ENCODE measurements at places on chromosomes 12 and 14.

DNA sequence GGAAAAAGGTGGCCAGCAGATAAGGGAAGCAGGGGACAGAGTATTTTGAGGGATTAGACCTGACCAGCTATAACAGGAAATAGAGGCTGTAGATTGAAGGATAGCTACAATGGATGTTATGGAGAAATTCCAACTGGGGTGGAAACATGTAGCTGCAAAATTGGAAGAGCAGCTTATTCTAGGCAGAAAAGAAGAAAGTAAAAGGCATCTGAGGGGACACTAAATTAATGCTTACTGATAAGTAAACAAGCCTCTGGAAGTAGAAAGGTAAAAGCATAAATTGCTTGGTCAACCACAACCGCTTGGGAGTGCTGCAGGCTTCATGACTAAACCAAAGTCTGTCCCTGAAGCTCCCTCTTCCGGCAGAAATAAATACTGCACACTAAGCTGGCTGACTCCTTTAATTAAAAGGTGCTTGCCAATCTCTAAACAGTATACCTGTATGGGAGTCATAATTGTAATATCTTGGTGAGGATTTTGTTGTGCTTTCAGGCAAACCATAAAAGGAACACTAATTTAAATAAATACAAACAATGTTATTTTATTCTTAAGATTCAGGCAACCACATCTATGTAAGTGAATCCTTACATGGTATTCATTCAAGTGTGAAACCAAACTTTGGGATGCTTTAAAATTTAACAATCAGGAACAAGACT lies 7.7 kb downstream of the UBC start:
- no peak for DNase-seq

- no peak for DNase-seq
Observed at GRCh38 chr12:100375038-100375735, 18.3 kb downstream of the SLC17A8 start.

DNA sequence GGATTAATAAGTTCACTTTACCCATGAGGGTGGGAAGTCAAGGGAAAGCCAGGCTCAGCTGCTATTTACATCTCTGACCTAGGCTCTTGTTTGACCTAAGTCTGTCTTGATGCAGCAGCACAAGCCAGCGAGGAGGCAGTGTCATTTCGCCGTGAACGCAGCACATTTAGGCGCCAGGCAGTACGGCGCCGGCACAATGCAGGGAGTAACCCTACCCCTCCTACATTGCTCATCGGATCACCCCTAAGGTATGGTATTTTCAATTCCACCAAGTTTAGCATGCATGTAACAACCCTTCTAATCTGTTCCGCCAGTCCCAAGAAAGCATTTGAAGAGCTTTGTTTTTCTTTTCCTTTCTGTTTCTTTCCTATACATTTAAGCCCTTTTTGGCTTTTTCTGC lies 81.2 kb downstream of the PCNX1 start:
- DNase-seq: no peak

- no peak for DNase-seq
Observed at GRCh38 chr12:19850346-19851065, 411.2 kb downstream of the AEBP2 start.

- no peak for DNase-seq
Observed at GRCh38 chr12:52260361-52261207, 13.9 kb upstream of the KRT86 start.

DNA sequence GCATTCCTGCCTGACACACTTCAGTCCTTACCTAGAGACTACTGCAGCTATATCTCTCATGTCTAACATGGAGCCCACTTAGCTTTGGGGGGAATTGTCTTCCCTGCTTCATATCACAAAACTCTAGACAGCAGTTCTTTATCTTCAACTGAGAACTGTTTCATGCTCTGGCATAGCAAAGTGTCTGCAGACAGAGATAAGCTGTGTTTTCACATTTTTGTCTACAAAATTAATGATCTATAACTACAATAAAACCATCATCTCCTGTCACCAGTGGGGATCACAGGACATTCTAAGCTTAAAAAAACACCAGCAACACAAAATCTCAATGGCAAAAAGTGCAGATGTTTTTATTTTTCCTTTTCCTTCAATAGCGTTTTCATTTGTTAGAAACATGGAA lies 137.1 kb upstream of the VRK1 start:
- no peak for DNase-seq

- no peak for DNase-seq
Observed at GRCh38 chr14:75469606-75470237, 41.9 kb downstream of the JDP2 start.

DNA sequence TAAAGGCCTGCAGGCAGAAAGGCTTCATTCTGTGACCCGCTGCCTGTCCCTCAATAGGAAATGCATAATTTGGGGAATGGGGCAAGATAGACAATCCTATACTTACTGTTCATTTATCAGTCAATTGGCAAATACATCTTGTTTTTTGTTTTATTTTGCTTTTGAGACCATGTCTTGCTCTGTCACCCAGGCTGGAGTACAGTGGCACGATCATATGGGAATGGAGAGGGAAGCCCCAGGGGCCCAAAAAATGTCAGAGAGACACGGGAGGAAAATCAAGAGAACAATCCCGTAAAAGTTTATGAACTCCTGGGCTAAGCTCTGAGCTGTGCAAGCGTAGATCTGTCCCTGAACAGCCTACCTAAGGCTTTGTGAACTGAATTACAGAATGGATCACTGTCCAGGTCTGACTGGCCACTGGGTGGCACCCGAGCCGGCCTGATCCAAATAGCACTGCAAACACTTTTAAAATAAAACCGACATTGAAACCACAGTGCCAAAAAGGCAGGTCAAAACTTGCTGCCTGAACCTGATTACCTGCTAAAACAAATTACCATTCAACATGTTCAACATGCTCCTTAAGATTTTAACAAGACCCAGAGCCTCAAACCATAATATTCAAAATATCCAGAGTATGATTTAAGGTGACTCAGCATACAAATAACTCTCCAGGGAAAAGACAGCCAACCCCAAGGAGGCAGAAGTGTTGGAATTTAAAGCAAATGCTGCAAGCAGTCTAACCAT lies 11.8 kb downstream of the COPS7A start:
- peak; percentile 36 for DNase-seq

DNA sequence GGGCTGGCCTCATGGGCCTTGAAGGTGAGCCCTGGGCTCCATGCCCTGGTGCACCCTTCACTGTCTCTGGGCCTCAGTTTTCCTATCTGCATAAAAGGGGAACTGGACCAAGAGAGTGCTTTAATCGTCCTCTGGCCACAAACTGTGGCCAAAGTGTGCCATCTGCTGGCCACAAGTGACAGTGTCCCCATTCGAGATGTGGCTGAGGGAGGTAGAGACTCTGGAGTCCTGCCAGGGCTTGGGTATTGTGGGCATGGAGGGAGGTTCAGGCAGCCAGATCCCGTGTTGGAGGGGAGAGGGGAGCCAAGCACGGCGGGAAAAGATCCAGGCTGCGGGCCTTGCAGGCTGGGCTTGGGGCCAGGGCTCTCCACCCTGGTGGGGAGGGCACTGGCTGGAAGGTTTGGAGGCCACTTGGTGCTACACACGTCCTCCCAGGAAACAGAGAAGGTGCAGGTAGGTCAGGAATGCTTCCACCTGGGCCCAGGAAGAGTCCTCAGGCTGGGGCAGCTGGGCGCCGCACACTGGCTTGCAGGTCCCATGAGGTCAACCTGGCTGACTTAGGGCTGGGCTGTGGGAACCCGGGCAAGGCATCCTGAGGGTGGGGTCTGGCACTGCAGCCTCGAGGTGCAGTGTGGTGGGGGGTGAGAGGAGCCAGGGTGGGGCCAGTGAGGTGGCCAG lies 7.3 kb upstream of the KIF26A start:
- no peak for DNase-seq

- no peak for DNase-seq
Observed at GRCh38 chr12:51348116-51348515, 1.6 kb upstream of the CELA1 start.

DNA sequence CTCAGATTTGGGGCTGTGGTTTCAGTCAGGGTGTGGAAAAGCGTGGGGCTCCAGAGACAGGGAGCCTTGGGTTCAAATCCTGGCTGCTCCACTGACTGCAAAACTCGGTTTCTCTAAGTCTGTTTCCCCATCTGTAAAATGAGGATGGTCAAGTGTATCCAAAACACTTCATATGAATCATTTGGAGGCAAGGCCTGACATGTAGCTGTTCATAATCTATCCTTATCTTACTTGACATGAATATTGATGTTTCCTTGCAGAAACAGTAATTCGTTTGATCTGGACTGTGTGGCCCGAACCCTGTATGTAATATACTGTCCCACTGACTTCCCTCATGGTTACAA lies 1.5 kb upstream of the CCDC63 start:
- DNase-seq: no peak

DNA sequence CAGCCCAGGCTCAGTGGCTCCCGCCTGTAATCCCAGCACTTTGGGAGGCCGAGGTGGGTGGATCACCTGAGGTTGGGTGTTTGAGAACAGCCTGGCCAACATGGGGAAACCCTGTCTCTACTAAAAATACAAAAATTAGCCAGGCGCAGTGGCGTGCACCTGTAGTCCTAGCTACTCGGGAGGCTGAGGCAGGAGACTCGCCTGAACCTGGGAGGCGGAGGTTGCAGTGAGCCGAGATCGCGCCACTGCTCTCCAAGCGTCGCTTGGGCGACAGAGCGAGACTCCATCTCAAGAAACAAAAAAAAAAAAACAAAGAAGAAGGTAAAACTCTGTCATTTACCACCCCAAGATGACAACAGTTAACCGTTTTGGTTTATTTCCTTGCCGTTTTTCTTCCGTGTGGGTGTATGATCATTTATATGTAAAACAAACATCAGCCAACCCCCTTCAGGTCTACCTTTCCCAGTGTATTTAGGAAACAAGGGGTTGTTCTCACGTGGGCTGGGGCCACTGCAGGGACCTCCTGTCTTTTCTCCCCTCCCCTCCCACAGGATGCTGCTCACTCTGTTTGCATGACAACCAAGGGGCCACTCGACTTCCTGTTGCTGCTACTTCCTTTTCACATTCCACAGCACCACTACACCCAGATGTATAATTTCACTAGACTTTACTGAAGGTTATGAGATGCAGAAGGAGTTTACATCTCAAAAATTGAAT lies 13.6 kb downstream of the TTC9 start:
- DNase-seq: no peak

GRCh38 chr12:40446385-40446784 lies 221.6 kb downstream of the LRRK2 start:
- no peak for DNase-seq

- DNase-seq: no peak
Observed at GRCh38 chr14:64326502-64326901, 32.3 kb upstream of the ESR2 start.

- DNase-seq: no peak
Observed at GRCh38 chr14:68449561-68450181, 343.2 kb downstream of the ZFP36L1 start.

DNA sequence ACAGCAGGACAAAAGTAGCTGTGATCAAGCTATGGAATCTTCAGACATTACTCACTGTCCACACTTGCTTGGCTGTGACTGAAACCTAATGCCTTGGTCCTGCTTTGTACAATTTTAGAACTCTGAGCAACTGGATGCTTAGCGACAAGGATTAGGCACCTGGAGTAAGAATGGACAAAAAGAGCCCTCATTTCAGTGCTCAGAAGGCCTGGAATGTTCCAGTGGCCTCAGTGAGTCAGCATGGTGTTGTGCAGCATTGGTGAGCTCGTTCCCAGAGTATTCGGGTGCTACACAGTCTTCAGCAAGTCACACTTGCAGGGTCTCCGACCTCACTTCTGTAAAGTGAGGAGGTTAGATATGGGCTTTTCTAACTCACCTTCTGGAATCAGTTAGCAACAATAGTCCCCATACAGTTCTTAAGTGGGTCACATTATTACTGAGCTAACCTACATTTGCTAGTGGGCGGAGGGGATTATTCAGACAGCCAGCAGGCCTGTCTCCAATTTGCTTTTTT lies 108.0 kb upstream of the MDM1 start:
- no peak for DNase-seq

DNA sequence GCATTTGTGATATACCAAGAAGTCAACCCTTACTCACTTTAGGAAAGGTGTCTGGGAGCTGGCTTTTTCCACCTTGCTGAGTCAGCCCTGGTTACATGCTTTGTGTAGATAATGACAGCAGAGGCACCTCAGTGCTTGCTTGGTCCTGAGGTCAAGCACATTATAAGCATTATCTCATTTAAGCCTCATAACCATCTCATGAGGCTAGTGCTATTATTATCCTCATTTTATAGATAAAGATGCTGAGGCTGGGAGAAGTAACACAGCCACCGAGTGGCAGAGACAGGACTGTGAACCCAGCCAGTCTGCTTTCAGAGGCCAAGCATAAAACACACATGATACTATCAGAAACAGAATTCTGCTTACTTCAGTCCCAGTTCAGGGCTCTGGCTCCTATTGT lies 29.4 kb downstream of the MAX start:
- DNase-seq: no peak

DNA sequence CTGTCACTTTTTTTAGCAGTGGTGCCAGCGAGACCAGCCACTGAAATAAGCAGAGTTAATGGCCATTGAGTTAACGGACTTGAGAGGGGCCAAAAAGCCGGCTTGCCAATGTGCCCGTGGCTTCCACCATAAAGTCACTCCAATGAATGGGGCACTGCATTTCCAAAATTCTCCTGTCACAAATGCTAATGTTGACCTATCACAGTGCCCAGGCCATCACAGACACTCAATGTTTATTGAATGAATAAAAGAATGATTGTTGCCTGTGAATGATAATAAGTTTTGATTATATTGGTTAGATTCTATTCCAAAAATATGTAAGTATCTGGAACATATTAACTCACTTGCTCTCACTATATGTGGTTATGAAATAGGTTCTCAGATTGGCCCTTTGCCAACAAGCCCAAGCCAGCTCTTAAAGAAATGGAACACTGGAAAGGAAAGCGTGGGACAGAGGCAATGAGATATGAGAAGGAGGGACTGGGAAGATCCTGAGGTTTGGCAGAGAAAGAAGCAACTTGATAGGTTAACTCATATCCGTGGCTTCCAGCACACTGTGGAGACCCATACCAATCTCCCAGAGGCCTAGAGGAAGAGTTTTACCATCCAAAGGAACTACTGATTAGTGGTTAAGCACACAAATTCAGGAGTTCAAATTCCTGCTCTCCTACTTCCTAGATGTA lies 108.7 kb downstream of the BTG1 start:
- no peak for DNase-seq

- DNase-seq: no peak
Observed at GRCh38 chr12:96326628-96327227, 73.5 kb downstream of the CDK17 start.

All from amniotic stem cell (primary cell).